Dermis microvascular lymphatic vessel endothelial cell (primary cell): ENCODE measurements at places on chromosomes 11 and 22. TPM values are rescaled to one million over a fixed set of nuclear protein-coding genes. Genes with fewer than 3 reads are reported as not detected.

Gene SMC1B
- total RNA-seq: under 0.01 TPM in 2 replicates

Gene SCN3B
- 1.4 and 8.5 TPM in 2 replicates for total RNA-seq

Gene C11orf42
- total RNA-seq: not detected in 2 replicates

Gene GDPD4
- not detected in 2 replicates for total RNA-seq

Gene KIF18A
- 3.2 and 8.7 TPM in 2 replicates for total RNA-seq

- DNase-seq: no peak
Observed at GRCh38 chr11:134905517-134905916, 493.5 kb upstream of the B3GAT1 start.

DNA sequence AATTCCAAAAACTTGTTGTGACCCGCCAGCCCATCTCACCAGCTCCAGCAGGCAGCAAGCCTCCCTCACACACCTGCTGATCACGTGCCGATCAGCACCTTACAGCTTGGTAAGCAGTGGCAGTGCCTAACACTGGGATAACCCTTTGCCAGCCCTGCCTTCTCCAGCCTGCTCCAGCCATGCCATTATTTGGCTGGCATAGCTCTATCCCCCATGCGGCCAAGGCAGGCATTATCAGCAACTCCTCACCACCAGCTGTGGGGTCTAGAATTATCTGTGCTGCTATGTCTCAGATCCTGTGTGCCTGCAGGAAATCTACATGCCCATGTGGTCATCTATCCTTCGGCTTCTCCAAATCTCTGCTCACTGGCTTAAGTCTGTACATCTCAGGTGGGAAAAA, 215.0 kb downstream of the ST3GAL4 start:
- DNase-seq: no peak

DNA sequence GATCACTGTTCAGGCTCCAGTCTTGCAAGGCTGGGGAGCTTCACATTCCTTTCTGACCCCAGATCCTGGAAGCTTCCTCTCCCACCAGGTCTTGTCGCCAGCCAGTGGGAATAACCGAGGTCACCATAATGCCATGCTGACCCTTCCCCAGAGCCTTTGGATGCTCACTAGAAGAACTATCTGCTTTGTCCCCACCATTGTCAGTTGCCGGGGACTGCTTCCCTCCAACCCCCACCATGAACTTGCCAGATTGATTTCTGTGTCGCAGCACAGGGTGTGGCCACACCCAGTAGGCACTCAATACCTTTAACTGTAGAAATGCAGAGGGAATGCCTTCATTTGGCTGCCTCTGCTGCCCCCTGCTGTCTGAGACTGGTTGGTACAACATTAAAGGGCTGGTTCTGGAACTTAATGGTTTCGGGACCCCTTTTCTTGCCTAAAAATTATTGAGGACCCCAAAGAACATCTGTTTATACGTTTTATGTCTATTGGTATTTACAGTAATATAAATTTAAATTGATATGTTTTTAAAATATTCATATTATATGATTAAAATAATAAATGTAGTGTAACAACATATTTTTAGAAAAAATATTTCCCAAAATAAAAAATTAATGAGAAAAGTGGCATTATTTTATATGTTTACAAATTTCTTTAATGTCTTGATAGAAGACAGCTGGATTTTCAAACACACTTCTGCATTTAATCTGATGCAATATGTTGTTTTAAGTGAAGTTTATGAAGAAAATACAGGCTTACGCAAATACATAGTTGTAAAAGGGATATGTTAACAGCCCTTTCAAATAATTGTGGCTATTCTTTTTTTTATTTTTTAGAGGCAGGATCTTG, 6.7 kb upstream of the GDPD5 start:
- DNase-seq: peak; percentile 32

DNA sequence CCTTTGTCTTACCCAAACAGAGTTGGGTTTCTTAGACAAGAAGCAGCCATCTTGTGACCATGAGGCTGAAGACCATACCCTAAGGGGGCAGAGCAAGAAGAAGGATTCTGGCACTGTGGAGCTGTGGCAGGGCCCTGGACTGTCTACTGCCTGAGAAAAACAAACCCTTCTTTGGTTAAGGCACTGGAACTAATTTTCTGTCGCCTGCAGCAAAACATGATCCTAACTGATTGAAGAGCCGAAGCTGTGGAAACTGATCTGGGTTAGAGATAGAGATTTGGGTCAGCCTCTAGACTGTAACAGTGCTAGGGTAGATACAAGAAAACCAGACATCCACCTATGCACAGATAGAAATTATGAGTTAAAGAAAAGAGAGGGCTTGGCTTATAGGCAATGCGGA, 11.3 kb upstream of the ACER3 start:
- DNase-seq: no peak

DNA sequence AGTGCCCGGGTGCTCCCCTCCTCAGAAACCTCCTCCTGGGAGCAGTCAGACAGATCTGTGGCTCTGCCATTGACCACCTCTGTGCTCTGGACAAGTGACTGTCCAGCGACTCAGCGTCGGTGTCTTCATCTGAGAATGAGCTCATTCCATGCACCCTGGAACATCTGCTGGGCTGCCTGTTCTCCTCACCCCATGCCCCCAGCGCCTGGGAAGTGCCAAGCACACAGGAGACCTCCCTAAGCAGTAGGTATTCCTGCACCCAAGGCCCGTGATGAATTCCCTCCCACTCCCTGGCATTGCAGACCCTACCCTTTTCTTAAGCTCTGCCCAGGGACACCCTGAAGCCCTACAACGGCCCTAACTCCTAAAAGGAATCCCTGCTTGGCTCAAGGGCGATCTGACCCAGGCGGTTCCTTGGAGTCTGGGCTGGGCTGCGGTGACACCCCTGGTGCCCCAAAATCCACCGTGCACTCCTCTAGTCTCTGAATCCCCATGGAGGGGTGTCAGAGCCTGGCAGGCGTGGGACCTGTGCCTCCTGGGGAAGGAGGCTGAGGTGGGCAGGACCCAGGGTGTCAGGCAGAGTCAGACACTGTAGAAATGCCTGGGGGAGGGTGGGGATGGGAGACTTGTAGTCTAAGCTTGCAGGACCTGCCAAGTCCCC, 92.0 kb downstream of the CEP164 start:
- no peak for DNase-seq

DNA sequence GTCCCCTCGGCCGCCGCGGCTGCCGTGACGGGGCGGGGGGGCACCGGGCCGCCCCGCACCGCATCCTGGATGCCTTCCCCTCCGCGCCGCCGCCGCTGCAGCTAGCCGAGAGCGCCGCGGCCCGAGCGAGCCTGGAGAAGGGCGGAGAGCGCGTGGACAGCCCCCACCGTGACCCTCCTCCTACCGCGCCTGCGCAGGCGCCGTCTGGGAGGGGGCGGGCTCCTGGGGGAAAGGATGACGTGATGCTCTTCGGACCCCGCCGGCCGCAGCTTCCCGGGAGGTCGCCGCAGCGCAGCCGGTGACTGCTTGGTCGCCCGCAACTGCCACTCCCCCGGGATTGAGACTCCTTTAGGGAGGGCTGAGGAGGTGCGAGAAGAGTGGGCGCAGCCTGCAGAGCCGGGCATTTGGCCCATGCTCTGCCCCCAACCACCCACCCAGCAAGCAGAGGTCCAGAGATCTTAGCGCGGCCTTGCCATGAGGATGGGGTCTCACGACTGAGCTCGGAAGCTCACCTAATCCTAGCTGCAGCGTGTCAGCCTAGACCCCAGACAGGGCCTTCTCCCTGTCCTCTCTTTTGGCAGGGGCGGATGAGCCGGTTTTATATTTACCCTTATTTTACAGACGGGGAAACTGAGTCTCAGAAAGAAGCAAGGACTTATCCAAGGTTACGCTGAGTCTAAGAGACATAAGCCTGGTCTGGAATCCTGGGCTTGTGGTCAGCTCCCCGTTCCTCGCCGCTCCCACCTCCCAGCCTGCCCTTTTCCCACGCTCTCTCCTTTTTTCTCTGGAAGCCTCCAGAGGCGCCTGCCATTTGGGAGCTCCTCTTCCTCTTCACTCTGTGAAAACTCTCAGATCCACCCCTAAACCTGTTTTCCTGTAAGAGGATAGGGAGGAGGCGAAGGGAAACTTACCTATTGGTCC, at the start of gene DENND5A:
Gene DENND5A, minus strand, starts transcription at position 140 of the 921 bp plus-strand sequence. CDS start 281 bp downstream, outside the sequence.
- DNase-seq: peak; percentile 92

GRCh38 chr11:11574373-11575287, 47.2 kb downstream of the GALNT18 start:
- no peak for DNase-seq

DNA sequence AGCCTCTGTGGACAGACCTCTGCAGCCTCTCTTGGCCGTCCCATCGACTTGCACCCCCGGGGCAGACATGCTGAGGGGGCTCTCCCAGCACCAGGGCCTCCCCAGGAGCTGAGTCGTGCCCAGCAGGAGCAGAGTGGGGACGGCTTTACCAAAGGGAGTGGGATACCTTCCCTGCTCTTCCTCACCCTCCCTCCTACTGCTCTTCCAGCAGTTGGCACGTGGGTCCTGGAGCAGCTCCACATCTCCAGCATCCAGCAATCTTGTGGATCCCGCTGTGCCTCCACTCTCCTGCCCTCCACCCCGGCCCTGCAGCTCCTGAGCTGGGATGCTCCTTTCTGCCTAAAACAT, 854.0 kb downstream of the BRD1 start:
- no peak for DNase-seq
